Stimulated activated CD8-positive, alpha-beta memory T cell treated with anti-CD3 and anti-CD28 coated beads, Interleukin-4, amount 100 ng/mL, for 1 hour (primary cell): ENCODE measurements at places on chromosomes 11 and 22.

- no peak for DNase-seq
Measured at GRCh38 chr22:27476729-27477128, 324.8 kb downstream of the MN1 start.

DNA sequence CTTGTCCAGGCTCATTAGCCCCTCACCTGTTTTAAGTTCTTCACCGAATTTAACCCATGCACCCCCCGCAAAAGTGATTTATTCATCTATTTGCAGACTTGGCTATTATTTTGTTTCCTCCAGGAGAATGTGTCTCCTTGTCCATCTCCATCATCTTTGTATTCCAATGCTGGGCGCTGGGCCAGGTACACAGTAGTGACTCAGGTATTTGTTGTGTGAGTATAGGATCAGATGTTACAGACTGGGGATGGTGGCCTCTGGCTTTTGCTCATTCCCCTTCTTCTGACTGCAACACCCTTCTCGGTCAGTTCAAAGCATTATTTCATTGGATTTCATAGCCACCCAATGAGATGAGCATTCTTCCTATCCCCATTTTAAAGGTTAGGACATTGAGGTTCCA is 408.2 kb downstream of the MN1 start:
- no peak for DNase-seq

GRCh38 chr11:48052183-48053044 is 72.1 kb downstream of the PTPRJ start:
- DNase-seq = no peak

DNA sequence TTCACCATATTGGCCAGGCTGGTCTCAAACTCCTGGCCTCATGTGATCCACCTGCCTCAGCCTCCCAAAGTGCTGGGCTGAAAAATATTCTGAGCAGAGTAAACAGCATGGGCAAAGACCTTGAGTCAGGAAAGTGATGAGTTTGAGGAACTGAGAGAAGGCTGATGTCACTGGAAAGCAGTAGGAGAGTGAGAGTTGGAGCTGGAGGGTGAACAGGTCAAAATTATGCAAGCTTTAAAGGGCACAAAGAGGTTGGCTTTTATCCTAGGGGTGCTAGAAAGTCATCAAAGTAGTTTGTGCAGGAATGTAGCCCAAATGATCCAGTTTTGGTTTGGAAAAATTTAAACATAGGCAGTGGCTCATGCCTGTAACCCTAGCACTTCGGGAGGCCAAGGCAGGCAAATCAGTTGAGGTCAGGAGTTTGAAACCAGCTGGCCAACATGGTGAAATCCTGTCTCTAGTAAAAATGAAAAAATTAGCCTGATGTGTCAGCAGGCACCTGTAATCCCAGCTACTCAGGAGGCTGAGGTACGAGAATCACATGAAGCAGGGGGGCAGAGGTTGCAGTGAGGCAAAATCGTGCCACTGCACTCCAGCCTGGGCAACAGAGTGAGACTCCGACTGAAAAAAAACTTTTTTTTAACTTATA is 44.7 kb upstream of the CXCR5 start:
- DNase-seq = no peak
